ENCODE measurements at places on chromosomes 3 and 15.

DNA sequence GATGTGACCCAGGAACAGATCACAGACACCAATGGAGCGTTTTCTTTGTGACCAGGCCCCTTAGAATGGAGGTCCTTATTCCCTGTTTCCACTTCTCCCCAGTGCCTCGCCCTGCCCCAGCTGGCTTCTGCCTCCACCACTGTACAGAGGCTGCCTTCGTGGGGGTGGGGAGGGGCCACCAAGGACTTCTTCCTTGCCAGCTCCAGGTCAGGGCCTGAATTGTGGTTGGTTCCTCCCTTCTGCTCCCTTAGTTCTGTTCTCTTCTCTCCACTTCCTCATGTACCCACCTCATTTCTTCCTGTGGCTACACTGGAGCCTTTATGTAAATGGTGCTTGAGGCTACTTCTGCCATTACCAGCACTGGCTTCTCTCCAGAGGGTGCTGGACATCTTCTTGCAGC lies 16.4 kb downstream of the TGM4 start:
- DNase-seq: no peak

GRCh38 chr3:117763561-117763960 lies 1054.0 kb downstream of the TUSC7 start:
- peak; percentile 12 for DNase-seq

GRCh38 chr15:73921254-73921925 lies 4.9 kb upstream of the LOXL1 start:
- no peak for DNase-seq

DNA sequence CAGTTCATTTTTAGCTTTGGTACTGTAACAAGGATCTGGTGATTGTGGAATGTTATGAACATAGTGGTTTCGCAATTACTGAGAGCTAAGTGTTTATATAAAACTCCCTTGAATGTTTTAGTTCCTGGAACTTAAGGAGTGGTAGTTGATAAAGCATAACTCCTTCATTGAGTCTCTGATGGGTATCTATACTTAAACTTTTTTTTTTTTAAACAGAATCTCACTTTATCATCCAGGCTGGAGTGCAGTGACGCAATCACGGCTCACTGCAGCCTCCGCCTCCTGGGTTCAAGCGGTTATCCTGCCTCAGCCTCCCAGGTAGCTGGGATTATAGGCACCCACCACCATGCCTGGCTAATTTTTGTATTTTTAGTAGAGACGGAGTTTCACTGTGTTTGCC lies 11.3 kb downstream of the PRKCI start:
- no peak for DNase-seq
